ENCODE measurements at places on chromosomes 3 and 15. TPM values are rescaled to one million over a fixed set of nuclear protein-coding genes. Genes with fewer than 3 reads are reported as not detected.

Gene AHSG
- polyA plus RNA-seq = 0.13 TPM

Gene DLL4
- polyA plus RNA-seq = 0.38 TPM

Gene TMEM202
- not detected for polyA plus RNA-seq

Gene BCL6
- polyA plus RNA-seq = 16.7 TPM

Gene IL17RD
- polyA plus RNA-seq = 0.64 TPM
